Activated naive CD4-positive, alpha-beta T cell treated with anti-CD3 and anti-CD28 coated beads for 36 hours (primary cell): ENCODE measurements at places on chromosomes 7 and 10.

GRCh38 chr10:36602374-36602773 lies 523.0 kb upstream of the ANKRD30A start:
- DNase-seq = no peak

DNA sequence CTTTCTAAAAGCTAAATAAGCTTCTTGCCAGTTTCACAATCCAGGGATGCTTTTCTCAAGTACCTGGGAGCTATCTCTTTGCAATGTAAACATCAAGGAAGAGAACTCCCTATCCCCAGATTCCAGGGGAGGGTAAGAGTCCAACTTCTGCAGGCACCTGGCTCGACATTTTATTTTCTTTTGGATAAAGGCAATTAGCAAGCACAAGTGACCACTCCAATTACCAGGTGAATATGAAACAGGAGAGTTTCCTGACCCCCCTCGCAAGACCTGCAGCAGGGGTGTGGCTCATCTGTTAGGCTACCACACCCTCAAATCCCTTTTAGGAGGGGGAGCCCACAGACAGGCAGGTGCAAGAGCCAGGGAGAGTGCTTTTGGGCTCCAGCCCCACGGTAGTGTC lies 28.6 kb upstream of the LANCL2 start:
- no peak for DNase-seq

- DNase-seq = peak; percentile 39
These were observed 158.0 kb downstream of the CAMK1D start for GRCh38 chr10:12507165-12507850.

DNA sequence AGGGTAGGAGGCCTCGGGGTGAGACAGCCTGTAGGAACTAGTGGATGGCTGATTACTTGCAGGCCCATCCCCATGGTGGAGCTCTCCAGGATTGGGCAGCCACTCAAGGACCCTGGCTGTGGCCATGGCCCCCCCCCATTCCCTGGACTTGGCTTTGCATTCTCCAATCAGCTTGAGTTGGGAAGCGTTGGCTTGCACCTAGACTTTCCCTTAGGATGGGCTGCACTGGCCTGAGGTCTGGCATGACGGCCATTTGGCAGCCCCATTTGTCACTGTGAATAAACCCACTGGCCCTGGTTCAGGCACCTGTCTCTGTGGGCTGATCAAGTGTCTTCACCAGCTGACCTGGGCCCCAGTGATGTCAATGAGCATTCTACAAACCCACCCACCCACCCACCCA lies 41.4 kb downstream of the RAMP3 start:
- no peak for DNase-seq

DNA sequence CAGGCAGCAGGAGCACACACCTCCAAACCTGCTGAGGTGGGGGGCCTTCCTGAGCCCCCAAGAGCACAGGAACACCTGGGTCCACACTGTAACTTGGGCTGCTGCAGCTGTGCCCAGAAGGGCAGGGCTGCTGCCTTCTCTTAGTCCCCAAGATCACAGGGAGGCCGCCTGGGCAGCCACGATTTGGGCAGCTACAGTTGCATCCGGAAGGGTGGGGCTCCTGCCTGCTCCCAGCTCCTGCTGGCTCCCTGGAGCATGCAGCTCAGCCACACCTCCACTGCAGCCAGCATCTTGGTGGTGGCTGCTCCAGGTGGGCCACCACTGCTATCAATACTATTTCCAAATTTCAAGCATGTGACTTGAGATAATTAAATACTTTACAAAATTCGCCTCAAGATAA lies 38.5 kb upstream of the AGMO start:
- DNase-seq = no peak

DNA sequence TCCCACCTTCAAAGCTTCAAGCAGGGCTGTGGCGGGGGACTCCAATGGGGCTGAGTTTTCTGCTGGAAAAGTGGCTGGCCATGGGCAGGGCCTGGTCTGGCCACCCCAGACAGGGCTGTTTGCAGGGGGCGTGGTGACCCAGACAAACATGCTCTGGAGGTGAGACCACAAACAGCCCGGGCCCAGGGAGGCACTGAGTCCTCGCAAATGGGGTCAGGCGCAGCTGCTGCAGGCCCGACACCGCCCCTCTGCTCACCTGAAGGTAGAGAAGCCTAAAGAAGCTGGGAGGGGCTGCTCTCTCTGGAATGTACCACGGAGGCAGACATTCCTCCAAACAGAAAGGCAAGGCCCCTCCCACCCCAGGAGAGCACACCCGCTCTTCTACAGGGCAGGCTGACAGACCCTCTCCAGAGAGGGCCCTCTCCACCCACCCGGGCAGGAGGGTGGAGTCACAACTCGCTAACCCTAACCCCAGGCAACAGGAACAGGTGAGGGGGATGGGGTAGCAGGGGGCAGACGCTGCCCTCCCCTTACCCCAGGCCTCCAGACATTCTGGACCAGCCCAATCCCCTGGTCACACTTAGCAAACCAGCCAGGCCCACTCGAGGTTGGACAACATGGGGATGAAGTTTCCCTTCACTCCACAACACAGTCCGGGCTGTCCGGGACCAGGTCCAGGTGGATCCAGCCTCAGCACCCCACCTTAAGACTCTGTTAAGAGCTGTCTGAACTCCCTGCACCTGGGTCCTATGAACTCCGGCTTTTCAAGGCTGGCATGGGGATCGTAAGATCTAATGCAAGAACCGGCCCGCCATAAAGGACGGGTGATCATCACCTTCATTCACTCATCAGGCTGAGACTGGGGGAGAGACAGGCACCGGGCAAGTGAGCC lies 32.3 kb downstream of the OAT start:
- no peak for DNase-seq

DNA sequence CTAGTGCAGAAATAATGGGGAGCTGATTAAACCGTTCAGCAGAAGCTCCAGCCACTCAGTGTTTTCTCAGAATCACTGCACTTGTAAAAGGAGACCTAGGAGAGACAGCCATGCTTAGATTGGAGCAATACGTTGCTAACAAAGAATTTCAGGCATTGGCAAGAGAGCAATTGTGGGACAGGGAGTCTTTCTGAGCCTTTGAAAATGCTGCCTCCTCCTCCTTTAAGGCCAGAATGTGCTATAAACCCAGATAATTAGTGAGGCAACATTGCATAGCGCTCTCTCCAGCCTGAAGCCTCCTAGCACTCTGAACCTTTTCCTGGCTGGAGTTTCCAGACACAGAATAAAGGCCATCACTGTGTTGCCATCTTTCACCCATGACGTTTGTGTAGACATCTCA lies 18.5 kb upstream of the PTPRN2 start:
- DNase-seq = no peak

DNA sequence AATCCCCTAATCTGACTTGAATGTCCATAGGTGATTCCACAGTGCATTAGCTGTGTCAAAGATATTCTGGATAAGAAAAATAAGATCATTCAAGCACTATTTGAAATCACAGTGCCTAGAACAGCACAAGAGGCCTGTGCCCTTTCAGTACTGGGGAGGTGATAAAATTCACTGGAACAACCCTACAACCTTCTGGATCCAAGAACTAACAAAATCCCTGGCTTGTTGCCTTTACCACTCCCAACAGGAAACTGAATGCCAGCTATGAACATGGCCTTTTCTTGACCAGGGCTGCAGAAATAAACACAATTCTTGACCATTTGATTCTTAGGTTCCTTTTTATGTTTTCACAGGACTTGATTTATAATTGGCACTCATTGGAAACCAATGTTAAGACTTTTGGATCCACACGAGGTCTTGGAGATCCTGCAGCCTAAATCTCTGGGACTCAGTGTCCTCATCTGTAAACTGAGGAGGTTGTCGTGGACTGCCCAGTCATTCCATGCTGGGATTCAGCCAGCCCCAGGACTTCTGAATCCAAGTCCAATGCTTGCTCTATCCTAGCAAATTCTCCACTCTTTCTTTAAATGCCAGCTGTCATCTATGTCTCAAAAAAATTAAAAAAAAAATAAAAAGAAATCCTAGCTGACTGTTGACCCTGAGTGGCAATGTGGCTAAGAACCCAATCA lies 624.7 kb downstream of the KCNMA1 start:
- DNase-seq = no peak

DNA sequence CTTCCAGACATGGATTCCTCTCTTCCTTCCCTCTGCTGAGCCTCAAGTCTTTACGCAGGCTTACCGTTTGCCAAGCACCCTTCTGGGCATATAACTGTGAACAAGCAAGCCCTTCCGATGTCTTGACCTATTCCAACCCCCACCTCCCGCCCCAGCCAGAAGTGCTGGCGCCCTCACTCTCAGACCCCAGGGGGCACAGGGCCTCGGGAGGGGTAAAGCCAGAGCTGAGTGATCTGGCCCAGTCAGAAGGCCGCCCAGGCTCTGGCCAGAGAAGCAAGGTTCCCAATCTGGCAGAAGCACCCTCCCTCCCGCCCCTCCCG lies 1.2 kb downstream of the PRRT4 start:
- no peak for DNase-seq

- DNase-seq = no peak
These were observed 74.5 kb upstream of the PRKCQ start for GRCh38 chr10:6654571-6654970.

DNA sequence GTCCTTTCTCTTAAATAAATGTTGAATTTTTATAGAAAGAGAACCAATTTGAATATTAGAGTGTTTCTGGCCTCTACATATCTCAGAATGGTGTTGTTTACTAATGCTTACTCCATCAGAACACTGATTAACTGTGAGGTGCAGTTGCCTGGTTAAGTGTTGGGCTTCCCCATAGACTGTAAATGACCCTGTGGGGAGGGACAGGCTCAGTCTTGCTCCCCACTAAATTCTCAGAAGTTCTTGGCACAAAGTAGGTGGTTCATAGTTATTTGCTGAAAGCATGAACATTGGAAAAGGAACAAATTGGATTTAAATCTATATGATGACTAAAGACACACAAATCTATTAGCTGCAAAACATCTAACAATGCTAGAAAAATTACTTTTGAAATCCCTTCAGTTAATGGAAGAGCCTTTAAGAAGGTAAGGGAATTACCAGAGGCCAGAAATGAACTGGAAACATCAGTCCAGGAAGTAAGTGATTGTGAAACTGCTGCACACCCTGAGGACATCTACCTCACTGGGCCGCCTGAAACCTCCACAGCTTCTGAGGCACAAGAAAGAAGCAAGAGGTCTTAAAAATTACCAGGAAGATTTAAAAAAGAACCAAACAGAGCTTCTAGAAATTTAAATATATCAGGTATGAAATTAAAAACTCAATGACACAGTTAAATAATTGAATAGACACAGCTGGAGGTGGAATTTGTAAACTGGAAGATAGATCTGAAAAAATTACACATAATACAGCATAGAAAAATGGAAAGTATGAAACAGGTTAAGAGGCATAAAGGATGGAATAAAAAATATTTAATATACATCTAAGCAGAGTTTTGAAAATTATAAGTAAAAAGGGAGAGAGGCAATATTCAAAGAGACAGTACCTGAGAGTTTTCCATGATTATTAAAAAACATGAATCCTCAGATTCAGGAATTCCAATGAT lies 17.8 kb upstream of the COMTD1 start:
- DNase-seq = no peak

DNA sequence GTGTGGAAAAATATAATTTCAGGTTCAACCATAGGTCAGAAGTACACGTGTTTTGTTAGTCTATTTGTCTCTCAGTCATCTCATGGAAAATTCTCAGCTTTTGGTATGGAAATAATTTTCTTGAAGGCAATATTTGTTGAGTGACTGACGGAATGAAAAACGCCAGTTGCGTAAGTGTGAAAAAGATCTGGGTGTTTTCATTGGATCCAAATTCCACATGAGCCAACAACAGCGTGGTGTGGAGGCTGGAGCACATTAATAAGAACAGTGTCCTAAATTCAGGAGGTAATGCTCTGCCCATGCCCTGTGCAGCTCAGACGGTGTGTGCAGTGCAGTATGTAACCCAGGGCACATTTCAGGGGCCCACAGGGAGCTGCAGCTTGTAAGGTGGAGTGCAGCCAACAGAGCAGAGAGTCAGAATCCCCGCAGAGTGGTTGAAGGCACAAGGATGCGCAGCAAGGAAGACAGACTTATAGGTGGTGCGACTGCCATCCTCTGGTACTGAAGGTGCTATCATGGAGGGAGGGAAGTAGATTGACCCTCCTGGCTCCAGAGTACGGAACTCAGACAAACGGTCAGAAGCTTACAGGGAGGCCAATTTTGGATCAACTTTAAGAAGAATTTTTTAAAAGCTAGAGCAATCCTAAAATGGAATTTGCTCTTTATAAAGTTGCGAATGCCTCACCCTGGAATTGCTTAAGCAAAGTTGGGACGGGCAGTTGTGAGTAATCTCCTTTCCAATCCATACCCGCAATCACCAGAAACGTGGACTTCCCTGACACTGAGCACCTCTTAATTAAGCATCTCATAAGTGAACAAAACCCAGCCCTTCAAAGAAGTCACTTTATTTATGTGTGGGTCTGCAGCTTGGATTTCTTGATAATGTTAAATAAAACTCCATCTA lies 38.0 kb downstream of the EGFR start:
- no peak for DNase-seq

GRCh38 chr7:112649560-112649959 lies 140.6 kb downstream of the TMEM168 start:
- no peak for DNase-seq

- peak; percentile 42 for DNase-seq
These were observed 5.0 kb upstream of the PRKAR1B start for GRCh38 chr7:732094-732541.

DNA sequence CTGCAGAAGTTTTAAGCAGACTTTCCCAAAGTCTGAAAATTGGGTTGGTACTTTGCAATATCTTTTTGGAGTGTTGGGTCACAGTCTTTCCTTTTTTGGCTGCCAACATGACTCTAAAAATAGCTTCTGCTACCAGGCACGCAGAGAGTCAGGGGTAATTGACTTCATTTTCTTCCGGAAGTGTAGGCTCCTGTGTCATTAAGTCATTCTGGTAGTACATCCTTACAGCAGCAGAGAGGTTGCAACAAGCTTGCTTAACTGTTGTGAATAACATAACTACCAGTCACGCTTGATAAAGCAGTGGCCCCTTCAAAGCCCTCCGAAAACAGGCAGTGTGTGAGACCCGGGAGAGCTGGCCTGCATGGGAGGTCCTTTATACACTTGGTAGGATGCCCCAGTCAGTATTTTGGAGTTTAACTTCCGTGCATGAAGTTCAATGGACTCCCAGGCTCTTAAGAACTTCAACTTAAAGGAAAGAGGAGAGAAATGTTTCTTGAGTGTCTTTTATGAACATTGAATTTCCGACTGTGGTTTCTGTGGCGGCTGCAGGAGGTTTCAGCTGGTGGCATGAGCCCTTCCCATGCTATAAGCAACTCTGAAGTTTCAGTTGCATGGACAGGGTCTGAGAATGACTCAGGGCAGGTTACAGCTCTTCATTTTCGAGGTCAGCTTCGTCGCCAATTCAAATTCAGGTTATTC lies 310.7 kb downstream of the GALNT17 start:
- no peak for DNase-seq

- peak; percentile 60 for DNase-seq
These were observed 57.3 kb downstream of the ST7 start for GRCh38 chr7:117010375-117011133.

GRCh38 chr7:158663428-158663741 lies 41.2 kb downstream of the NCAPG2 start:
- no peak for DNase-seq

GRCh38 chr10:123787566-123787965 lies 104.0 kb downstream of the CPXM2 start:
- DNase-seq = no peak
